ENCODE measurements at places on chromosomes 2 and 18.
A peak's percentile ranks its signal among the peaks of the same experiment; 100 is the strongest.

DNA sequence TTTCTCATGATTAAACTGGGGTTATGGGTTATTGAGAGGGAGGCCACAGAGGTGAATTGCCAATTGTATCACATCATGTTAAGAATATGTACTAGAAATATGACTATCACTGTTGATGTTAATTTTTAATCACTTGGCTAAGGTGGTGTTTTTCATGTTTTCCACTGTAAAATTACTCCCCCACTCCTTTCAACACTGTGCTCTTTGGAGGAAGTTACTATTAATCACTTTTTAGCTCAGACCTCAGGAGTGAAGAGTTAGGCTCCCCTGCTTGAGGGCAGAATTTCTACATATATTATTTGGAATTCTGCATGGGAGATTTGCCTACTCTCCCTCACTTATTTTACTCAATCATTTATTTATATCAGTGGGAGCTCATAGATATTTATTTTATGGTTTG, 76.0 kb upstream of the OSR1 start:
- DNase-seq = no peak

- DNase-seq = no peak
These were observed 16.7 kb upstream of the ADI1 start for GRCh38 chr2:3535794-3536681.

- DNase-seq = no peak
These were observed 16.4 kb downstream of the RSAD2 start for GRCh38 chr2:6893876-6894482.

GRCh38 chr2:192940767-192941166, 746.0 kb upstream of the TMEFF2 start:
- DNase-seq = no peak

DNA sequence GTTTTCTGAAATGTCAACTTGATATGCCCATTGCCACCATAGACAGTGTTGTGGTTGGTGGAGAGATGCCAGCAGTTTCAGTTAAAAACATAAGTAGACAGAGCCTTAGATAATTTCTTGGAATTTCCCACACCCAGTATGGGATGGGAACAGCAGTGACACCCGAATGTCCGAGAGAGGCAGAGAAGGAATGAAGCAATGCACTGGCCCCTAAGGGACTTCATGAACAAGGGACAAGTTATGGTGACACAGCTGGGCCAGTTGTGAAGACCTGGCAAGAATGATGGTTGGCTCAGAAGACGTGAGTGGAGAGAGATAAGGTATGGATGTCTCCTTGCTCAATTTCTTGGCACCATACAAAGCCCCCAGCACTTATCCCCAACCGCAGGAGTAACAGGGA, 165.2 kb upstream of the APCDD1 start:
- DNase-seq = no peak

- DNase-seq = no peak
These were observed 116.7 kb downstream of the PTRHD1 start for GRCh38 chr2:24676493-24676892.

GRCh38 chr2:146826388-146826787, 1018.4 kb upstream of the ACVR2A start:
- DNase-seq = no peak

DNA sequence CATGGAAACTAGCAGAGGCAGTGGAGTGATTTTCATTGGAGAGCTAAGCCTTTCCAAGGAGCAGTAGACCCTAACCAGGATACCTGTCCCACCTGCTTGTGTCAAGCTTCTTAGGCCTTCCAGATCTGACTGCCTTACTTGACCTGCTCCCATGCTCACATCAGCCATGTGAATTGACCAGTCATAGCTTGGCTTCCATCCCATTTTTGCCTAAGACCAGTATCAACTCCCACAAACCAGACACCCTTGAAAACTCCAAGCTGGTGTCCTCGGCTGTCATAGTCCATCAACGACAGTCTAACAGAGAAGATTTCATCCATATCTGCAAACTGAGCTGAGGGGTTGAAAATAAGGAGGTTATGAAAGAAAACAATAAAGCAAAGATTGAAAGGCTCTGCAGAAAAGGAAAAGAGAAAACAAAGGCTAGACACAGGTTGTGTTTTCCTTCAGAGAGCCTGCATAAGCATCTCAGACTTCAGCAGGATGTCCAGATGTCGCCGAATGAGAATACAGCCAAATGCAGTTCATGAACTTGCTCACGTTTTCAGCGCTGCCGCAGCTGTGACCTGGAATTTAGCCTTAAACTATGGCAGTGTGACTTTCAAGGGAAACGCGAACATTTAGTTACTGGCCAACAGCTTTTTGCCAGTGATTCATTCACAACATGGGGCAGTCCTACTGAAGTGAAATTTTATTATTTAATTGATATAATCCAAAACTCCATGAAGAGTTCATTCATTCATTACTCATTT, 868.1 kb upstream of the ID2 start:
- DNase-seq = no peak

GRCh38 chr18:79770826-79771225, 26.9 kb upstream of the KCNG2 start:
- DNase-seq = no peak

DNA sequence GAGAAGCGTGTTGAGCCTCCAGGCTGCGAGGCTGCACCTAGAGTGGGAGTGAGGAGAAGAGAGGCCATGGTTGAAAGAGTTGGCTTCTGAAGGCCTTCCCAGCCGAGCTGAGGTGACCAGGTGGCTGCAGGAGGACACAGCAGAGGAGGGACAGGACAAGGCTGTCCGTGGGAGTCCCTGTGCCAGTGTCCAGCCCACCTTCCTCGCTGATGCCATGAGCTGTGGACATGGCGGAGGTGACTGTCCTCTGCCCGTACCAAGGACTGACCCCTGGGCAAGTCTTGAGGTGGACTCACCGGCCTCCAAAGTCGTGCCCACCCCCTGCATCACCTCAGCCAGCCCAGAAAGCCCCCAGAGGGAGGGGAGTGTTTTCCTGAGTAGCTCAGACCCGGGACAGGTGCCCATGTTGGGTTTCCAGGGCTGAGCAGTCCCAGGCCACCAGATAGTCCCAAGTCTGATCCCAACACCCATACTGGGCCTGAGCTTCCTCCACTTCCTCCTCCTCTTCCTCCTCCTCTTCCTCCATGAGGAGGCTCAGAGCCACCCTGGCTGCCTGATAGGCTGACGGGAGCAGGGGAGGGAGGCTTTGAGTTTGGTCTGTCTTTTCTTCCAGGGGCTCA, 43.0 kb upstream of the FOSL2 start:
- DNase-seq = no peak

DNA sequence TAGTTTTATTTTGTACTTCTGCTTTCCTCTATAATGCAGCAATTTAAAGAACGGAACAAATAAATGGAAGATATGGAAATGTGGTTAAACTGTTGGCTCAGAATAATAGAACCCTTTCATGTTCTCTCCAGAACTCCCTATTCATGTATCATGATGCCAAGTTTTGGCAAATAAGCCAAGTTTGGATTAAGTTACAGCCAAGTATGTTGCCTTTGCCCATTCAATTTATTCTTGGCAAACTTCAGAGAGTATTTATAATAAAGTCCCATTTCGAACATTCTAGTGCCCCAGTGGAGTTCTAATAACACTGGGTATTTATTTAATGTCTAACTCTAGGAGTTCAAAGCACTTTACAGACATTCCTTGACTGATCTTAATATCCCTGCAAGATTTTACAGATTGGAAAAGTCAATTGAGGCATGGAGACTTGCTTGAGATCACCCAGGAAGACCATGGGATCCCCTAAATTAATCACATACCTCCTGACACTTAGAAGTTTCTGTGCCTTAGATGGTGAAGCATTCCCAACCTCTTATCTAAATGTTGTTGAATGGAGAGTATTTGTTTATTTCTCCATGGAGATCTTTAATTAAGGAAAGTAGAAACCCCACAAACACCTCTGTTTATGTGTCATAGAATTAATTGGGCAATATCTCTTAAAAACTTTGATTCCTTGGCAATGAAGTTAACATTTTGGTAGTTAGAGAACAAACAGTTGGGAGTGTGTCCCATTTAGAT, 106.7 kb downstream of the ACKR3 start:
- DNase-seq = no peak

- DNase-seq = no peak
These were observed 2.0 kb downstream of the IL1R2 start for GRCh38 chr2:101993772-101994171.

DNA sequence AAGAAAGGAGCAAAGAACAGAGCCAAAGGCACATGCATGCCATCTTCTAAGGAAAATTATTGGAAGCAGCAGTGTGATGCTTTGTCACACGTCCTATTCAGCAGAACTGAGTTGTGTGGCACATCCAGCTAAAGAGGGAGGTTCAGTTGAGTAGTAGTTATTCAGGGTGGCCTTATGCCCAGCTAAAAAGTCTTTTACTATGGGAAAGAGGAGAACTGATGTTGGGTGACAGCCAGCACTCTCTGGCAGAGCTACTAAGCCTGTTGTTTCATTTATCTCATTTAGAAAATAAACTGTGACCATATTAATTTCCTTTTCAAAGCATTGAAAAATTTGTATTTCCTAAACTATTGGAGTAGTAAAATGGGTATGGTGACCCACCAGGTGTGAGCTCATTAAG, 18.5 kb downstream of the ITGA6 start:
- DNase-seq = no peak

GRCh38 chr2:219962801-219963200, 335.4 kb downstream of the SLC4A3 start:
- DNase-seq = no peak

GRCh38 chr18:59354731-59355130, 4.3 kb downstream of the LMAN1 start:
- no peak for DNase-seq

DNA sequence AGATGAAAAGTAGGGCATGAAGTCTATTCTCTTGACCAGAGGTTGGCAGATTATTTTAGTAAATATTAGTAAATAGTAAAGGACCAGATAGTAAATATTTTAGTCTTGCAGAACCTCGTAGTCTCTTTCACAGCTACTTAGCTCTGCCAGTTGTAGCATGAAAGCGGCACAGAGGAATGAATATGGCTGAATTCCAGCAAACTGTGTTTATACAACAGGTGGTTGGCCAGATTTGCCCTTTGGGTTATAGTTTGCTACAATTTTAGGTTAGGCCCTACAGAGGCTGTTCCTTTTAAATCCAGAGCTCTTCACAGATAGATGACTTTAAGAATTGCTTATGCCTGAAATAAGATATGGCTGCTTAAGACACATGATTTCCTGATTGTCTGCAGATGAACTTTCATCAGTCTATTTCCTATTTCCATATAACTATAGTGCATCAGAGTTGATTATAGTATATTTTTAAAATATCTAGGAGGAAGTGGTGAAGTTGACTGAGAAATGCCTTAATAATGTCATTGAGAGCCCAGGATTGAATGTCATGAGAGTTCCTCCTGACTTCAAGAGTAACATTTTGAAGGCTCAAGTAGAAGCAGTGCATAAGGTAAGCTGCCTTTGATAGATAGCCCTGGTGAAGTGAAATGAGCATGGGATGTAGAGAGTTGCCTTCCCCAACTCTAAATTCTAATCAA, 80.5 kb downstream of the TMEM185B start:
- no peak for DNase-seq

DNA sequence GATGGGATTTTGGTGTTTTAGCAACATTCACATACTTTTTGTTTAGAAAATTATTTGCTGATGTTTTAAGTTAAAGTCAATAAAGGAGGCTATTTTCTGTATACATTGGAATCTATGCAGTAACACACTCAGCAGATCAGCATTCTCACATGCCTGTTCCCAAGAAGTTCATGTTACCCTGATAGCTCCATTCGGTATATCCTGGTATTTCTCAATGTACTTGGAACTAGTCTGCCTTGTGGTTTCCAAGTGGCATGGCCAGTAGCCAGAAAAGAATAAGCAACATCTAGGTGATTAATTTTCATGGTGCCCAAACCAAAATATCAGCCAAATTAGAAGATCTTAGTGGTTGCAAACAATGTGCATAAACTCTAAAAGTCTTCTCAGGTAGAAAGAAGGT, 5.2 kb upstream of the NCAPH start:
- DNase-seq = no peak

DNA sequence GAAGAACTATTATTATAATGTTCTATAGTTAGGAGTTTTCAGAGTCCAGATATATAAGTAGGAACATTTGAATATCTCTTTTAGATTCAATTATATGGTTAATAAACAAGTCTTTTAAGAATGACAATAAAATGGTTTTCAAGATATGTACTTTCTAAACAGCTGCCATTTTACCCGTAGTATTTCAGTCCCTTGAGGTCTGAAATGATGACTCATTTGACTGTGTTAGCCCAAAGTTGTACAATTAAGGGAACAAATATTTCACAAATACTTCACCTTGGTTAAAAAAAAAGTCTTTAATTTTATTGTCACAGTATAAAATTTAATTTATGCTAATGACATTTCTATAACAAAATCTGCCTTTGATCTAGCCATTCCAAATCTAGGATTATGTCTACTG, 91.6 kb upstream of the TANK start:
- DNase-seq = no peak

GRCh38 chr2:206502729-206503128, 59.4 kb downstream of the ADAM23 start:
- no peak for DNase-seq

DNA sequence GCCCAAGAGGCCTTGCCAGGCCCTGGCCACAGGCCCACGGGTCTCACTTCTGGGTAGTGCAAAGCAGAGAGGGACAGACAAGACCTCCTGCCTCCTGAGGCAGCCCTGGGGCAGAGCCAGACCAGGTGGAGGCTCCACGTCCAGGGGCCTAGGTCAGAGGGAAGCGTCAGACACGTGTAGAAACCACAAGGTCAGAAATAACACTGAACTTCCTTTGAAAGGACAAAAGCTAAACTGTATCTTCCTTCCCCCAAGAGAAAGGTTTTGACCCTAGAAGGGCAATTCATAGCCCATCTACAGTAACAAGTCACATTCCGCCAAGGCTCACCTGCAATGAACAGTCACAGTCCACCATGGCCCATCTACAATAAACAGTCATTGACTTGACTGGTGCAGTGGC, 17.9 kb downstream of the SDC1 start:
- peak; percentile 52 for DNase-seq

- DNase-seq = peak; percentile 38
These were observed 24.9 kb downstream of the CCNT2 start for GRCh38 chr2:134943540-134943939.

DNA sequence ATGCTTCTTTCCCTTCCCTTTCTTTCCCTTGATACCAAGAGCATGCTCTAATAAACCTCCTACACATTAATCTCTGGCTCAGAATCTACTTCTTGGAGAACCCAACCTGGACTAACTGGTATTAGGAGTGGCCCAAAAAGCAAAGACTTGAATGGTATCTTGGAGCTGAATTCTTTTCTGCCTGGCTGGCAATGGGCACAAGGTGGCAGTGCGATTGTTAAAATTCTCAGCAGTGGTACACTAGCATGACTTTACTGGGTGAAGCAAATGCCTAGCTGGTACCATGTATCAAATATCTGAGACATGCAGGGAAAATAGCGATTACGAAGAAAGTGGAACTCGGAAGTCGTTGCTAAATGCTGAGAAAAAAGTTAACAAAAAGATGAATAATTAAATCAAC, 376.1 kb downstream of the XIRP2 start:
- DNase-seq = no peak
